ENCODE measurements at places on chromosomes 11 and 22. TPM values are rescaled to one million over a fixed set of nuclear protein-coding genes. Genes with fewer than 3 reads are reported as not detected.

The OR2AT4 gene
- total RNA-seq: not detected

GRCh38 chr11:110373051-110373702 lies 56.6 kb upstream of the FDX1 start:
- no peak for DNase-seq

- DNase-seq: no peak
Measured at GRCh38 chr11:12362857-12363256, 14.5 kb upstream of the PARVA start.

GRCh38 chr22:45162531-45162930 lies 1.2 kb upstream of the NUP50 start:
- DNase-seq: no peak

The CRYBB2 gene
- not detected for total RNA-seq

DNA sequence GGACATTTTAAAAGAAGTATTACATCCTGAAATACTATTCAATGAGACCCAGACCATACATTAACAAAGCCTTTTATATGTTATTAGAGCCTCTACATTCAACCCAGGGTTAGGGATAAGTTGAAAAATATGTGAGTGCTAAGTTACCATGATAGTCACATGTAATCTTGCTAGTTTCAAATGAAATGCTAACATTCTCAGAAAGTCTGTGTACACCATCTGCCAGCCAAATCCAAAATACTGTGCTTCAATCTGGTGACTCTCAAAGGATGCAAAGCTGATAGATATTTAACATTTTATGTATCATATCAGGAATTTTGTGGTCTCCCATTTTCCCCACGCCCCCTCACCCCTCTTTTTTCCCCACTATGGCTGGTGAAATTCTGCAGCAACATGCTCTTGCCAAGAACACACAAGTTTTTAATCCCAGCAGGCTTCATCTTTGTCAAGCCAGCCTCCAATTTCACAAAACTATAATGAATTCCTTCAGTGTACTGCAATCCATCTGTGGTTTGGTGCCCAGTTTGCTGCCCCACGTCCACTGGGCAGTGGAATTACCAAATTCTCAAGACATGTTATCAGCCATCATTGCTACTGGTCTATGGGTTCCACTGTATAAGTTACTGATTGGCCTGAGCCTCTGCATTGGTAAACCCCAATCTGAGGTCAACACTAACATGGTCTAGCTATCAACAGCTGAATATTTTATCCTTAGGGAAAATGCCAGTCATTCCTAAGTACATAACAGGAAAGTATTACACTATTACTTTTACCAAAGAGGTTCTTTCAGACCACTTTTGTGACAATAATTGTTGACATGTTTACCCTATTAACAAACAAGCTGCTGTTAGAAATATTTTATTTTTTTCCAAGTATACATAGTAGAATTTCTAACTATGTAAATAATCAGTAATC lies 1.5 kb upstream of the PICALM start:
- DNase-seq: no peak

DNA sequence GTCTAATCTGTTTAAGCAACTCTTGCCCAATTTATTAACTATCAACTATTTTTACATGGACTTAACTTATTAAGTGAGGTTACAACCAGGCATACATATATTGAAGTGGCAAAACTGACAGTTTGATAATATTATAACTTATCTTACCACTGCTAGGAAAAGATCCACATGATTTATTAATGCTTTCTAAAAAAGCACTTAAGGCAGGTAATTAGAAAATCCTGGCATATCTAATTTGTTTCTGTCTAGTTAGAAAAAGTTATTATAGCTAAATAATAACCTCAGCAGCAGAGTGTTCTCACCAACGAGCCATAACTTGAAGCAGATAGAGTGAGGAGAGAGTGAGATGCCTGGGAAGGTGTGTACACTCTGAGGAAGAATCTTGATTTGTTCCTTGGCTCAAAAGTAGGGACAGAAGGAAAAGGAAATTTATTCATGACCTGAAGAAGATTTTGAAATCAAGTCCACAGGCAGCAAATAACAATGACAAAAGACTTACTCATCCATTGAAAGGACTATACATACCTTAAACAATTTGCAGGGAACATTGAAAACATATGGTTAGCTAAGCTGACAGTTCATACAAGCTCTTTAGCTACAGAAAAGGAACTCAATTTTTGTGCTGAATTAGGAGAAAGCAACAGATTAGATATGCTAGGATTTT lies 7.1 kb upstream of the MUC15 start:
- no peak for DNase-seq

- no peak for DNase-seq
Measured at GRCh38 chr11:86431258-86431657, 56.6 kb downstream of the CCDC81 start.

The CRYAB gene
- total RNA-seq: 199 TPM

DNA sequence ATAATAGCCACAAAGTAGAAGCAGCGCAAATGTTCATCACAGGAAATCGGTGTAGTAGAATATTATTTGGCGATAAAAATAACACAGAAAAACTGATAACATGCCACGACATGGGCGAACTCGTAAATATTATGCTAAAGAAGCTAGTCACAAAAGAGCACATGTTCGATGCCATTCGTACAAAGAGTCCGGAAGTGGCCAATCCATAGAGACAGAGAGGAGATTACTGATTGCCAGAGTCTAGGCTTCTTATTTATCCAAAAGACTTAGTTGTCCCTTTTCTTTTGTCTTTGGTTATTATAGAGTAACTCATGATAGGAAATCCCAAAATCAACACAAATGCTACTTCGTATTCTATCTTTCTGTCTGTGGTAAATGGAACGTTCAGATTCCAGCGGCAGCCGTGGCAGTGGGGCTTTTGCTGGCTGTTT lies 56.5 kb downstream of the MED15 start:
- no peak for DNase-seq

The PLEKHB1 gene
- total RNA-seq: 4.7 TPM

DNA sequence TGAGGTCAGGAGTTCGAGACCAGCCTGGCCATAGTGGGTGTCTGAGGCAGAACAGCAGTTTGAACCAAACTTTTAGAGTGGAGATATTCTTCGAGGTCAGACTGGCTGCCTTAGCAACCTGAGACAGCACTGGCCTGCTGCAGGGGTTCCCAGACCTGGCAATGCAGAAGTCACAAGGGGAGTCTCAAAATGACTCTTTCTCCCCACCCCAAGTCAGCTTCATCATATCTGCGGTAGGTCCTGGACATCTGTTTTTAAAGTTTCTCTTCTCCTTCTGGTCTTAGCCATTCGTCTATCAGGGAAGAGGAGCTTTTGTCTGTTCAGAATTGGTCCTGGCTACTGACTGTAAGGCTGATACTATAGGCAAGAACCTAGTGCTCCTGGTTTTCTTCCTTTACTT lies 14.5 kb upstream of the CLMP start:
- DNase-seq: no peak

DNA sequence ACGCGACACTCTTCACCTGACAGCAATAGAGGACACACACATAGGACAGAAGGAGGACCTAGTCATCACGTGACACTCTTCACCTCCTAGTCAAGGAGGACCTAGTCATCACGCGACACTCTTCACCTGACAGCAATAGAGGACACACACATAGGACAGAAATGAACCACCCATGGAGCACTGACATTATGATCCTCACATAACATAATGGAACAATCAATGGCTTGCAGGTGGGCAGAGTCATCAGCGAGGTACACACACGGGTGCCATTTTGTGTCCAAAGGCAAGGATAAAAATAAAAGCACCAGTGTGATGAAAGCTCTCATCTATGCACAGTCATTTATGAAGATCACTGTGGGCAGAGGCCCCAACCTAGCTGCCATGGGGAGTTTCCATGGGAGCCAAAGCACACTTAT lies 354.7 kb downstream of the LARGE1 start:
- no peak for DNase-seq

The KRTAP5-9 gene
- 0.55 TPM for total RNA-seq

- no peak for DNase-seq
Measured at GRCh38 chr11:1547467-1548098, 24.5 kb downstream of the DUSP8 start.

Data from suprapubic skin (tissue), 4 donors.